GM23248 (cell line): ENCODE measurements at places on chromosomes 1 and 21. TPM values are rescaled to one million over a fixed set of nuclear protein-coding genes. Genes with fewer than 3 reads are reported as not detected.

IFNLR1 gene
- total RNA-seq = not detected in 2 replicates

DNA sequence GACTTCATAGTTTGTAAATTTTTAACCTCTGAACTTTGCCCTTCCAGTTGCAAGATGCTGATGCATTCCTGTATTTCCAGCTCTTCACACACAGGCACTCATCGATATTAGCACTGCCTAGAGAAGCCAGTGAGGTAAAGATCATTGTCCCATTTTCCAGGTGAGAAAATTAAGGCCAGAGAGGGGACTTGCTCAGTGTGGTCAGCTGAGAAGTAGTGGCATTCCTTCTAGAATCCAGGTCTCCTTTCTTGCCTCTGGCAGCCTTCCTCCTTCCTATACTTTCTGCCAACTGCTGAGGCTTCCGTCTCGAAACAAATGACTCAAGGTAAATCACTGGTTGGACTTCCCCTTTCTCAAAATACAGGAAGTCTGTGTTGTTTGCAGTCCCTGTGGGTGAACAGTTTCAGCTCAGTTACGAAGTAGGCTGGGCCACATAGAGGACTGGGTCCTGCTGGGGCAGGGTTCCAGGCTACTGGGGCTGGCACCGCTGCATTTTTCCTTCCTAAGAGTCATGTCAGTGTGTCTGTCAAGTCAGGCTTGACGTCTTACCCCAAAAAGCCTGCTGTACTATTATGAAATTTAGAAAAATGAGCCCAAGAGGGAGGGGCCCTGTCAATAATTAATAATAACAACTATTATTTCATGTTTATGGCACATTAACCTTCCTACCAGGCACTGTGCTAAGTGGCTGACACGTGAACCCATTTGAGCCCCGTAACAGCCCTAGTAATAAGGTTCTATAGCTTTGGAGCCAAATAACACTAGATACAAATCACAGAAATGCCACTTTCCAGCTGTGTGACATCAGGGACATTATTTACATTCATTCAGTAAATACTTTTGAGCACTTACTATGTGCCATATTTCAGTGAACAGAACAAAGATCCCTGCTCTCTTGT is 16.6 kb upstream of the RNF19B start:
- H3K36me3 ChIP-seq = no peaks in the 10 kb centered on the region
- DNase-seq = peak; percentile 91
- H3K27me3 ChIP-seq = no peaks in the 10 kb centered on the region
- peaks cover 20% of the 10 kb centered on the region for H3K4me1 ChIP-seq
- no peak overlapping the region for H3K4me3 ChIP-seq
- peak overlapping the region; percentile 75 for H3K27ac ChIP-seq

DNA sequence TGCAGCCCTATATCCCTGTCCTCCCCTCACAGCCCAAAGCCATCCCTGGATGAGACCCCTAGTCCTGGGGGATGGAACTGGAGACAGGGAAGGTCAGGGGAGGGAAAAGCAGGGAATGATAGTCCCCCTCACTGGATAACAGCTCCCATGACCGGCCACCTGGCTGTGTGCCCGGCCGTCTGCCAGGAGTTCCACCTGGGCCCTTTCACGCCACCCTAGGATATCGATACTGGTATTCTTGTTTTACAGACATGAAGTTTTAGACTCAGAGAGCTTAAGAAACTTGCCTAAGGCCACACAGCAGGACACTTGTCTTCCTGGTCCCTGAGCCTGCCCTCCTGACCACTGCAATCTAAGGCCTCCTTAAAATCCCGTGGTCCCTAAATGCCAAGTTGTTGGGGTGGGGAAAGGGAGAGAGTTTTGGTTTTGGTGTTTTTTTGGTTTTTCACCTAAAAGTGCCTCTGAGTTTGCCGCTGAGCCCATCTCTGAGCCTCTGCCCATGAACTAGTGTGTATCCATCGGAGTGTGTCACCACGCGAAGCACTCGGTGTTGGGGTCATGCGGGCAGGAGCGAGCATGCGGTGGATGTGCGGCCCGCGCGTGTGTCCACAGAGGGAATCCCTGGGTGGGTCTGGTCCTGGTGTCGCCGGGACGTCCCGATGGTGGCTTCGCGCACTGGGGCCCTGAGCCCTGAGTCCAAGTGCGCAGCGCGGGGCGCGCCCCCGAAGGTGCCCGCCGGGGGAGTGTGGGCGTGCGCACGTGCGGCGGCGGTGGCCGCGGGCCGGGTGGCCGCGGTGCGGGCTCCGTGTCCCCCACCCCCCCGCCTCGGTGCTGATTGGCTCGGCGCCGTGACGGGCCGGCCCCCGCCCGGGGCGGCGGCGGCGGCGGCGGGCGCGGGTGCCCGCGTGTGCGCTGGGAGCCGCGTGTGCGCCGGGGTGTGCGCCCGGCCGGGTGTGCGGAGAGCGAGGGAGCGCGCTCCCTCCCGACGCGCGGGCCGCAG is at the start of gene EPHA8:
Gene EPHA8, plus strand, starts transcription at position 906 of the 1,000 bp plus-strand sequence. CDS start 147 bp downstream, outside the sequence.
- no peak within 1 kb of the TSS for H3K27ac ChIP-seq
- no peaks in the 10 kb centered on the region for H3K36me3 ChIP-seq
- no peaks in the 10 kb centered on the region for H3K4me1 ChIP-seq
- no peak for DNase-seq
- H3K27me3 ChIP-seq = peaks cover 71% of the 10 kb centered on the region

DNA sequence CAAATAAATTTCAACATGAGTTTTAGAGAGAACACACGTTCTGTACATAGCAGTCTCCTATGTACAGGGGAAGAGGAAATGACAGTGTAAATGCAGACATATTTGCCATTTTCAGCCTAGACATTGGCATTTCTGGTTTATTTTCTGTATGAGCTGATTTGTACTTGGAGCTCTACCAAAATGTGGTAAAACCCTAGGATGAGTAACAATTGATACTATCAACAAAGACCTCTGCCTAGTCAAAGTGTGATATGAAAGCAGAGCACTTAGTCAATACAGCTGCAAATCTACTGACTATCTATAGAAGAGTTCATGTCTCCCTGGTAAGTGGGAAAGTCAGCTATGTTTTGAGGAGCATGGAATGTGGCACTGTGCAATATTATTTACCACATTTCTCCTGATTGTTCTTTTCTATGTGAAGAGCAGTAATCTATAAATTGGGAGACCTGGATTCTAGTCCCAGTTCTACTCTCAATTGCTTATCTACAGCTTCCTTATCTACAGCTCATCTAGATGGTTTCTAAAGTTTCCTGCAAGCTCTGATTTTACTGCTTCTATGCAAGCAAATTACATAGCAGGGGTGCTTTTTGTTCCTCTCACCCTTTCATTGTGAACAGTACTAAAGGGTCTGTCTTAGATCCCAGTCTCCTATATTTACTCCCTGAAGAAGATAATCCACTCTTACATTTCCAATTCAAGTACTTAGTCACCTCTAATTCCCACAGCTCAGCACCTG is 334.2 kb downstream of the NTNG1 start:
- no peak overlapping the region for H3K27ac ChIP-seq
- no peaks in the 10 kb centered on the region for H3K36me3 ChIP-seq
- H3K4me1 ChIP-seq = peaks cover 9% of the 10 kb centered on the region; the same call in 1 of the 2 replicates
- DNase-seq = peak; percentile 38

TBX19 gene
- 1.2 and 2.3 TPM in 2 replicates for total RNA-seq

GRCh38 chr1:110120960-110121561 is 8.8 kb downstream of the UBL4B start:
- no peak for DNase-seq
- H3K27ac ChIP-seq = no peak overlapping the region
- H3K27me3 ChIP-seq = no peaks in the 10 kb centered on the region

GRCh38 chr1:3609769-3610526 is 1.4 kb downstream of the MEGF6 start:
- no peak for DNase-seq
- no peak overlapping the region for H3K27ac ChIP-seq
- H3K27me3 ChIP-seq = peaks cover 18% of the 10 kb centered on the region
- H3K36me3 ChIP-seq = no peaks in the 10 kb centered on the region

GRCh38 chr1:177880339-177880891 is 89.4 kb downstream of the SEC16B start:
- H3K4me1 ChIP-seq = peaks cover 10% of the 10 kb centered on the region; the same call in 1 of the 2 replicates
- no peak overlapping the region for H3K27ac ChIP-seq
- no peak for DNase-seq
- H3K36me3 ChIP-seq = no peaks in the 10 kb centered on the region
- H3K4me3 ChIP-seq = no peak overlapping the region

DNA sequence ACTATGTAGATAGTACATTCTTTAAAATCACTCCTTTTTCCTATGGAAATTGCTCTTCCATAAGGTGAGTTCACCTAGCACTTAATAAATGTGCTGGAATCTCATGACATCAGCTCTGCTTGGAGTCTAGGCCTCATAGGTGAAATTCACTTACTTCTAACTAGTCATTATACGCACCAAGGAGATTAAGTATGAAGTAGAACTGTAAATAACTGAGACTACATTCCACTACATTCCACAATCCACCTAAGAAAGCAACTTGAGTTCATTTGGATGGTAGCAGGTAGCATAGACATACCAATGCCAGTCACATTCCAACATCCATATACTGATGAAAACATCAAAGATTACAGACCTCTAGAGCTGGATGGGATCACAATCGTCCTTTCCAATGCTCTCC is 64.3 kb downstream of the NIBAN1 start:
- H3K27me3 ChIP-seq = no peaks in the 10 kb centered on the region
- no peak overlapping the region for H3K4me3 ChIP-seq
- H3K36me3 ChIP-seq = no peaks in the 10 kb centered on the region
- no peak for DNase-seq
- peak overlapping the region; percentile 35; the same call in 1 of the 2 replicates for H3K27ac ChIP-seq

DNA sequence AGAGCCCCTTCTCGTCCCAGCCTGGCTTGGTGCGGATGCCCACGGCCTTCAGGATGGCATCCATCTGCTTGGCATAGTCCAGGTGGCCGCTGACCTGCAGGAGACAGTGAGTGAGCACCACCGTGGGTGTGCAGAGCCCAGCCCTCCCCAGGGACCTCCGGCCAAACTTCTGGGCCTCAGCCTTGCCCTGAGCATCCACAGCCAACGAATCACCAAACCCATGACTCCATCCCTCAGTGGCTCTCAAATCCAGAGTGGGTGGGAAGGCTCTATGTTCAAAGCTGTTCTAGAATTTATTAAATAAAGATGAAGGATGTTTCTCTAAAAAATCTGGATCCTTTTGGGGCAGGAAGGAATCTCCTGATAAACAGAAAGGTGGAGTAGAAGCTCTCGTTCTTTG is 18.7 kb downstream of the HTR6 start:
- H3K4me3 ChIP-seq = no peak overlapping the region
- DNase-seq = peak; percentile 62
- H3K27ac ChIP-seq = no peak overlapping the region
- H3K36me3 ChIP-seq = no peaks in the 10 kb centered on the region
- peaks cover 9% of the 10 kb centered on the region for H3K4me1 ChIP-seq
- no peaks in the 10 kb centered on the region for H3K27me3 ChIP-seq

UBQLN4 gene
- total RNA-seq = 18.4 and 19.0 TPM in 2 replicates

- no peak overlapping the region for H3K27ac ChIP-seq
- no peaks in the 10 kb centered on the region for H3K27me3 ChIP-seq
- no peaks in the 10 kb centered on the region for H3K36me3 ChIP-seq
- DNase-seq = peak; percentile 93
- peaks cover 5% of the 10 kb centered on the region; the same call in 1 of the 2 replicates for H3K4me1 ChIP-seq
- no peak overlapping the region for H3K4me3 ChIP-seq
Measured at GRCh38 chr21:34367320-34367935, 3.6 kb downstream of the KCNE2 start.

- no peaks in the 10 kb centered on the region for H3K27me3 ChIP-seq
- no peak overlapping the region for H3K4me3 ChIP-seq
- H3K4me1 ChIP-seq = no peaks in the 10 kb centered on the region; the same call in none of the 2 replicates
- H3K27ac ChIP-seq = no peak overlapping the region
- no peak for DNase-seq
- no peaks in the 10 kb centered on the region for H3K36me3 ChIP-seq
Measured at GRCh38 chr1:246309247-246309884, 197.7 kb downstream of the SMYD3 start.

- no peak overlapping the region for H3K27ac ChIP-seq
- no peaks in the 10 kb centered on the region for H3K36me3 ChIP-seq
- H3K27me3 ChIP-seq = no peaks in the 10 kb centered on the region
- H3K4me3 ChIP-seq = no peak overlapping the region
- peaks cover 24% of the 10 kb centered on the region for H3K4me1 ChIP-seq
Measured at GRCh38 chr21:45138199-45139002, 64.0 kb downstream of the ADARB1 start.

DNA sequence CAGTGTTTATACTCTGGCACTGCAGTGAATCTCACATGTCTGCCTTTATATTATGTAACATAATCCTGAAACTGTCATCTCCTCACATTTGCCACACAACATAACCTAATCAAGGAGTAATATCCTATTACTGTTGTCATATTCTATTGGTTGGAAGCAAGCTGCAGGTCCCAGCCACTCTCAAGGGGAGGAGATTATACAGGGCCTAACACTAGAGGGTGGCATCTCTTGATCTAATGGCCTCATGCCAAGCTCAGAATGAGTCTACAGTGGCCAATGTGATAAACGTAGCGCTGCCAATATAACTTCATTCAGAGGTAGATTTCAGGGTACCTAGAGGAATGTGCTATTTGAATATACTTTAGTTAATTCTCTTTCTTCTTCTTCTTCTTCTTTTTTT is 166.8 kb downstream of the BACH1 start:
- no peak overlapping the region for H3K4me3 ChIP-seq
- no peaks in the 10 kb centered on the region for H3K36me3 ChIP-seq
- H3K27me3 ChIP-seq = no peaks in the 10 kb centered on the region

GRCh38 chr1:163509114-163509513 is 187.4 kb downstream of the NUF2 start:
- peak; percentile 1 for DNase-seq
- H3K4me3 ChIP-seq = no peak overlapping the region
- no peaks in the 10 kb centered on the region for H3K4me1 ChIP-seq
- no peaks in the 10 kb centered on the region for H3K27me3 ChIP-seq
- H3K36me3 ChIP-seq = no peaks in the 10 kb centered on the region

DNA sequence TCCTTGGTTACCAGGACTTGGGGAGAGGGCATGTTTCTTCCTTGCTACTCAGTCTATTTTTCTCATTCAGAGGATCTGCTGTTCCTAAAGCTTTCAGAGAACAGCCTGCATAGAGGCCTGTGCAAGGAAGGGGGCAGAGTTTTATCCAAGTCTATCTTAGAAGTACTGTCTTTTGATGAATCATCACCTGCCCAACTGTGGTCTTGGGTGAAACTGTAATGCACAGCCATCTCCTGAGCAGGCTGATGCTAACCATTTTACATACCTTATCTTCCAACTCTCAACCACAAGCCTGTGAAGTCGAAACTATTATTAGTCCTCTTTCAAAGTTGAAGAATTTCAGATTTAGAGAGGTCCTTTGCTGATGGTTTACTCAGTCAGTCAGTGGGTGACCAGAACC is 368.0 kb downstream of the HHAT start:
- DNase-seq = no peak
- H3K36me3 ChIP-seq = no peaks in the 10 kb centered on the region

- DNase-seq = no peak
- no peaks in the 10 kb centered on the region for H3K4me1 ChIP-seq
- no peak overlapping the region for H3K4me3 ChIP-seq
- no peaks in the 10 kb centered on the region for H3K36me3 ChIP-seq
Measured at GRCh38 chr21:43290421-43291346, 121.9 kb downstream of the CRYAA start.

DNA sequence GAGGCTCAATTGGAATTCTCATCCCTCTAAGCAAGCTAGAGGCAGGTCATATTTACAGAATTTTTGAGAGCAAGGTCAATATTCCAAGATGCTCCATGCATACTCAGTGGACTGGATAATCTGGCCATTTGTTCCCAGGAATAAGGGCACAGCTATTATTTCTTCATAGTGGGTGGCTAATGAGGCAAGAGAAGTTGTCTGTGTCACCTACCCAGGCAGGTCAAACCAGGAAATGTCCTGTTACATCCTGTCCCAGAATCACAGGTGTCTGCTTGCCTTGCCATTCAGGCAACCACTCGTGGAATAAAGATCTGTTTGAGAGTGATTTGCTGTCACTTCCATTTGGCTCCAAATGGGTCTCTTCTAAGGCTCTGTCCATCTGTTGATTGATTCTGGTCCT is 85.2 kb upstream of the ZP4 start:
- H3K36me3 ChIP-seq = no peaks in the 10 kb centered on the region
- no peak for DNase-seq
- H3K4me1 ChIP-seq = no peaks in the 10 kb centered on the region
- no peaks in the 10 kb centered on the region for H3K27me3 ChIP-seq
- H3K4me3 ChIP-seq = no peak overlapping the region
- H3K27ac ChIP-seq = no peak overlapping the region
